ENCODE measurements at places on chromosomes 7 and 10.

- DNase-seq = no peak
Observed at GRCh38 chr7:102061981-102062390, 224.7 kb upstream of the SH2B2 start.

DNA sequence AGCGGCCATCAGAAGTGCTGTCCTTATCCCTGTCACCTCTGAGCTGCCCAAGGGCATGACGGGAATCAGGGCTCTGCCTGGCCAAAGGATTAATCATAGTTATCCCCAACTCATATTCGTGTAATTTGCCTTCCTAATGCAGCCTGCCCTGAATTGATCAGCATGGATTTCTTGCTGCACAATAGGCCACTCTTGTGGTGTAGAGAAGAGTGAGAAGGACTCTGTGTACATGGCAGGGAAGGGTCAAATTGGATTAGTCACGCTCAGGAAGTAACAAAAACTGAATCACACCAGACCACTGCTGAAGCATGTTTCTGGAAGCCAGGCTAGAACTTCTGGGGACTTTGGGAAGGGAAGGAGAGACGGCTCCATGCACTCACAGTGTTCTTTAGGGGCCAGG lies 227.0 kb downstream of the BUB3 start:
- no peak for DNase-seq

GRCh38 chr7:155293721-155294510 lies 3.8 kb upstream of the INSIG1 start:
- DNase-seq = no peak

DNA sequence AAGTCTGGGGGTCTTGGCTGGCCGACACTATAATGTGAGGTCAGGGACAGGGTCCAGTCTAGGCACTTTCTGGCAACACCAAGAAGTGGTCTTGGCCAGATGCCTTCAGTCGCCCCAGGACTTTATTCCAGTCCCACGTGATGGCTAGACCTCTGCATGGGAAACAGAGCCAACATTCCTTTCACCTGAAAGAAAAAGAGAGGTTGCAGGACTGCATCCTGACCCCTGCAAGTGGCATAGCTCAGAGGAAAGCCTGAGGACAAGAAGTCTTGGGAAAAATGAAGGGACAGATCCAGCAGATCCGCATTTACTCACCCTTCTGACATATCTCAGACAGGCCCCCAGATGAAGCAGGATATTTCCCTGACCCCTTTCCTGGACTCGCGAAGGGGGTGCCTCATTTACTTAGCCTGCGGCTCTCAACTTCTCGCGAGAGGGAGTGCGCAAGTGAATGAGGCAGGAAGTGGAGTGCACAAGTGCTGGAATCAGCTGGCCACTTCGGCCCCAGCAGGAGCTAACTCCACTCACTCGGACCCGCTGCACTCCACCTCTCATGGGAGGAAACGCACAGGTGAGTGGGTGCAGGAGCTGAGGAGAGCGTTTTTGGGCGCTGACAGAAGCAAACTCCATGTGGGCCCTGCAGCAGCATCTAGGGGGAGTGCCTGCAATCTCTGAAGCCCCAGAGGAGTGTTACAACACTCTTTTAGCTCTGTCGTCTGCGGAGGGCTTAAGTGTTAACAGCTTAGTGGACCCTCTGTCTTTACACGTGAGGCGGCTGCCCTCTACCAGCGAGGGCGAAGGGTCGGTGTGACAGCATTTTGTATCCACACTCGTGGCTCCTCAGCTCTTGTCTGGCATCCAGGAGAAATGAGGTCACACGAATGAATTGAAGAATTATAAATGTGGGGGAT lies 916.2 kb upstream of the GHITM start:
- DNase-seq = no peak

DNA sequence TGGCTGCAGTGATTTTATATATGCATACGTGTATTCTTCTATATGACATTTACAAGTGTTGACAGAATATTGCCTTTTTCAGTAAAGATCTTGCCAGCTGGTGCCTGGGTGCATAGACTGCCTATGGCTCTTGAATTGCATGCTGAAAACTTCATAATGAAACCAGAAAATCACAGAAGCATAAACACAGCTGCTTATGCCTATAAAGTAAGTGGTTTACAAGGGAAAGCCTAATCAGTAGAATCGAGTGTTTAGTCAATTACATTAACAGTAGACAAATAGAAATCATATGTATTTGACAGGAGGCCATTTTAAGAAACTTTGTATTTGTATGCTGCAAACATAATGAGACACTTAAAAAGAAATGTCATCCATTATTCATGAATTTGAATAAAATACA lies 82.5 kb downstream of the TMEM168 start:
- DNase-seq = no peak

- no peak for DNase-seq
Observed at GRCh38 chr7:98217623-98218582, 6.7 kb downstream of the BHLHA15 start.

DNA sequence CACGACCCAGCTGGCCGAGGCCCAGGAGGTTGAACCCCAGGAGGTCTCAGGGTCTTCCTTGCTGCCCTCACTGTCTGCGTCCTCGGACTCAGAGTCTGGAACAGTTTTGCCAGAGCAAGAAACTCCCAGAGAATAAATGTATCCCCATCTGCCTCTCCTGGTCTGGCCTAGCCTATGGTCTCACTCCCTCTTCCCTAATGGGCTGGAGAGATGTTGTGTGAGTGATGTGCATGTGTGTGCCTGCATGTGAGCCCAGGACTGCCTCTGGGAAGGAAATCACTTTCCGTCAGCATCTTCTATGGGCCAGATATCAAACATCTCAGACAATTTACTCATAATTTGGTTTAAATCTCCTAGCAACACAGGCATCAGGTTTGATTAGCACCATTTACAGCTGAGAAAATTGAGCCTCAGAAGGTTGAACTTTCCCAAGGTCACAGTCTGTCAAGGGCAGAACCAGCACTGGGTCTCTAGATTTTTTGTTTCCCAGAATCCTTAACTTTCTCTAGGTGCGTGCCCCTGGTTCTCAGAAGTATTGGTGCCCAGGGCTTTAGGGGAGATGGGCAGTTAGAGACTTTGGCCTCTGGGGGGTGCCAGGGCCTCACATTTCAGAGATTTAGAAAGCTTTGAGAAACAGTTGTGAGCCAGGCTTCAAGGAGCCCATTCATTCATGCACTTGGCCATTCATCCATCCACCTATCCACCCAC lies 4.9 kb downstream of the TMEM270 start:
- no peak for DNase-seq

DNA sequence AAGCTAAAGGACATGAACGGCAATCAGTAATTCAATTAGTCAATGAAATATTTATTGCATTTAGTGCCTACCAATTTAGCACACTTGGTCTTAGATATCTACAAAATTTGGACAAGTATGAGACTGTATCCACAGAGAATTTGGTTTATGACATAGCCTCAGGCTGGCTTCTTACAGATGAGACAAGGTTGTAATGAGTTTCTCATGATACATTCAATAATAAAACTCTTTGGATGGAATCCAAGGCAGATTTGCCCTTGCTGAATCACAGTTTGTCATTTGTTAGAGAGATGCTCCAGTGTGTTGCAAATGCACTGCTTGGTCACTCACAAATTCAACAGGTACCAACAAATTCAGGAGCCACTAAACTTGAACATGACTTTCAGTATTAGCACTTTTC lies 162.5 kb downstream of the GPR37 start:
- no peak for DNase-seq

- DNase-seq = no peak
Observed at GRCh38 chr10:102113956-102114857, 6.0 kb downstream of the LDB1 start.

DNA sequence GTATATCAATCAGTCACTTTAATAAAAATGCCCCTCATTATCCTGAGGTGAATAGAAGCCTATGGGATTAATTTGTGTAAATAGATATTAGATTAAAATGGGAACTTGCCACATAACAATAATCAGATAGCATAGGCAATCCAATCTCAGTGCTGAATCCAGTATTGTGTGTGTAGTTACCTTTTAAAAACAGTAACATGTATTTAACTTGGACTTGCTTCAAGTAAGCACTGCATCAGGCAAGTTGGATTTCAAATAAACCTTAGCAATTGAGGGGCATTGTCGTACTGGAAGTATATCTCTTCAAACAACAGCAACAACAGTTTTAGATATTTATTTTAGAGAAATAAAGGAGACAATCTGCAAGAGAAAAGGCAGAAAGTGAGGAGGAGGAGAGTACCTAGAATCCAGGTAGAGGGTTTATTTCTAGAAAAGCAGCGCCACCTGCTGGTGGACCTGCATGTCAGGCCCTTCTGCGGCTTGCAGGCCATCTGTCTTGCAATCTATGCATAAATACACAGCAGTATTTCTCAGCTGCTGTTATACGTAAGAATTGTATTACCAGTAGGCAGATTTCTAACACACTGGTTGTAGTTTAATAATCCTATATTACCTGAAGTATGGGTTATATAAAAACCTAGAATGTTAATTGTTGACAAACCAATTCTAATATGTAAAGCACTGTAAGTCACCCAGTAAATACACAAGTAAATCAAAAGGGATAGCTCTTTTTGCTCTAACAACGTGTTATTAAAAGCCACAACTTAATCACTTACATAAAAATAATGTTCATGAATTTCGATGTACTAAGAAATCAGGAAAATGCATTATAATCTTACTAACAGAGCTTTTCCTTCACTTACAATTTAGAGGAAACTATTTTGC lies 652.8 kb downstream of the KCNMA1 start:
- DNase-seq = peak; percentile 22

GRCh38 chr10:86958116-86958900 lies at the start of gene SNCG:
TSS of gene SNCG (plus strand) at chr10:86958599. CDS start at chr10:86958698, 99 bp downstream.
- DNase-seq = no peak

DNA sequence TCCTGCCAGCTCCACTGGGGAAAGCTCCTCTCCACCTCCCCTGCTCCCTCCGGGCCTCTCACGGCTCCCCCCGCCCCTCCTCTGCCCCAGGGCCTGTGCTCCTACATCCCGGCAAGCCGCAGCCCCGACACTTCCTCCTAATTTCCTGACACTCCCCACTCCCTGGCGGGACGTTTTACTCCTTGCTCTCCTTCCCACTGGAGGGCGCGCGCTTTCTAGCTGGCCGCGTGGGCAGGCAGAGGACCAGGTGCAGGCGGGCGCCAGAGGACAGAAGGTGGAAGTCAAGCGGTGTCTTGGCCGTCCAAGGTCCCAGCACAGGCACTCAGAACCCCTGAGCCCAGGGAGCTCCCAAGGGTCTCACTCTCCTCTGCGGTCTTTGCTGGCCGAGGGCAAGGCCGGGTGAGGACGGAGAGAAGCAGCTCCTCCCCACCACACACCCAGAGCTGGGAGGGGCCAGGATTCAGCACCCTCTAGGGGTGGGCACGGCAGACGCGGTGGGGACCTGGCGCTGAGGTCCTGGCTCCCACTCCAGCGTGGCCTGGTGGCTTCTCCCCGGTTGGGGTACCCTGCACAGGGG lies 19.1 kb downstream of the ADAM8 start:
- no peak for DNase-seq

DNA sequence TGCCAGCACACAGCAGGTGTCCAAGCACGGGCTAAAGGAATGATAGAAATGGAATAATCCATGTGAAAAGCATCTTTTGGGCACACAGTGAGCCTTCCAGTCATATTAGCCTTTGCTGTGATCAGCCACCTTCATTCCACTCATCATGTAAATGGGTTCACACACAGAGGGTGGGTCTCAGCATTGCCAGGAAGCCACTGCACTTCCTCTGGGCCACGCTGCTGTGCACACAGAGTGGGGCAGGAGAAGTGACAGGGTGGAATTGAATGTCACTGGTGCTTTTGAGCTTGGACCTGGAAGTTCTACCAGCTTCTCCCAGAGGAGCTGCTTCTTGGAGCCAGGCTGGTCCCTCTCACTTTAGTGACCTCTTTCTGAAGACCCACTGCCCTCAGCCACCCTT lies 203.5 kb downstream of the USP6NL start:
- DNase-seq = no peak

DNA sequence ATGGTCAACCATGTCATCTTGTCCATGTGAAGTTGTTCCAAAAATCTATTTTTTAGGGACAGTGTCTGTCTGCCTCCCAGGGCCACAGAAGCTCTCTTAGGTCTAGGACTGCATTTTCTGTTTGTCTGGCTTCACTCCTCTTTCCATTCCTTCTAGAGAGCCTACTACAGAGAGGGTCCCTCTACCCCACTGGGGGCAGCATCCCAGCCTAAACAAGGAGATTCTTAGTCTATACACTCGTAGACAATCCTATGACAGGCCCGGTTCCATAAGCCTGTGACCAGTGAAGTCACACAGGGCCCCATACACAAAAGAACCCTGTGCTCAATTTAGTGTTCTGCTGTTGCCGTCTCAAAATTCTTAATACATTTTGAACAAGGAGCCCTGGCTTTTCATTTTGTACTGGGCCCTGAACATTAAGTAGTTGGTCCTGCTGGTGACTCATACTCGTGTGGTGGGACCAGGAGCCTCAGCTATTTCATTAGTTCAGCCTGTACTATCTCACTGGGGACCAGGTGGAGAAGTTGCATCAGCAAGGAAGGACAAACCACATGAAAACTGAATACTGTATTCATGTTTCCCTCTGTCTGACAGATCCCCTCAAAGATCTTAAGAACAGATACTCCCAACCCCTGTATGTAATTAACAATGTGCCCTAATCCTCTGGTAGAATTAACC lies 23.5 kb upstream of the FAM180A start:
- DNase-seq = no peak

DNA sequence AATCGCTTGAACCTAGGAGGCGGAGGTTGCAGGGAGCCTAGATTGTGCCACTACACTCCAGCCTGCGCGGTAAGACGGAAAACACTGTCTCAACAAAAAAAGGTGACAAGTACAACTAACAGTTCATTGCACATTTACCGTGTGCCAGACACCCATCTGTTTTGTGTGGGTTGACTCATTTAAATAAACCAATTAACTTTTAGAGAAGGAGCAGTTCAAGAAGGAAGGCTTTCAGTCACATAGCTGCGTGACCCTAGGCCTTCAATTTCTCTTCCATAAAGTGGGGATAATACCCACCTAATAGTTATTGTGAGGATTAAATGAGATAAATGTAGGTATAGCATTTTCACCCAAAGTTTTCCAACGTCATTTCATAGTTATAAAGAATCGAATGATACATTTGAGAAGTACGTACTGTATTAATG lies 52.3 kb upstream of the KDM7A start:
- DNase-seq = no peak

DNA sequence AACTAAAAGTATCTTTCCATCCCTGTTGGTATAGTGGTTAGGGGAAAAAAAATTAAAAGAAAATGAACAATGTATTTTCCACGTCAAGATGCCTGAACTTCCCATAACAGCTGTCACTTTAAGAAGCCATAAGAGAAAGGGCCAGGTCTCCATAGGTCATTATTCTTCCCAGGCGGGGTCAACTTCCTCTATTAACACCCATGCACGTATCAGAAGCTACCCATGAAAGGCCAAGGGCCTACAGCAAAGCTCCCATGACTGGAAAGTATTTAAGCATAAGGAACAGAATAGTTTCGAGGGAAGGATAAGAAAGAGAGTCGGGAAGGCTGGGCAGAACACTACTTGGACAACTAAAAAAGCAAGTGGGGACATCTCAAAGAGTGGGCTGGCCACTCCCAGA lies 40.1 kb downstream of the RBM28 start:
- DNase-seq = no peak

DNA sequence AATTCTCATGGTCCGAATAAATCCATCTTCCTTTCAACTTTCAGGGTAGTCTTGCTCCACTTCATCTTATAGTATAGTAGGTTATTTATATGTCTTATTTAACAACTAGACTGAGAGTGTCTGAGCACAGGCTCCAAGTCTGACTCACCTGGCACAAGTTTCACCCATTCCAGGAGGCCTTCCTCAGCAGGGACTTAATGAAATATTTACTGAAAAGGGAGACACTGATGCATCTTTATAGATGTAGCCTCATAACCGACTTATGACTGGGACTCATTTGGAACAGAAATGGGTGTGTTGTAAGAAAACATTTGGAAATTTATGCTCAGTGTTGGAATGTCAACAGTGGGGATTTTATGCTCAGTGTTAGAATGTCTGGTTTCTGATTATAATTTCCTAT lies 59.9 kb downstream of the CH25H start:
- DNase-seq = no peak

All from stimulated activated CD8-positive, alpha-beta memory T cell treated with anti-CD3 and anti-CD28 coated beads, Interleukin-4, amount 100 ng/mL, for 1 hour (primary cell).